SK-N-DZ (cell line): ENCODE measurements at places on chromosomes 13 and 19.

DNA sequence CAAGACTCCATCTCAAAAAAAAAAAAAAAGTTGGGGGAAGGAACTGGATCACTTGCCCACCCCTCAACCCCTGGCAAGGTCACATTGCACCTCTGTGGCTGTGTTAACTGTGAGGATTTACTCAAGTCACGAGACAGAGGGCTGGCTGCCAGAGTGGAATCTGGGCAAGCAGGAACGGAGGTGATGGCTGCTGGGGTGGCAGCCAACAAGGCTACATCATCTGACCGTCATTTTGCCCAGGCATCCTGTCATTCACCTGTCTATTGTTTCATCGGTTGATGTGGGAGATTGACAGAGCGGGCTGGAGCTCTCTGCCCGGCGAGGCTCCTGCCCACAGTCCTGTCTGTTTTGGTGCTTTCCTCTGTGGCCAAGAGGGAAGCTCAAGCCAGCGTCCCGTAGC lies 75.7 kb downstream of the DPF1 start:
- DNase-seq = no peak

GRCh38 chr13:25068810-25069209 lies 27.1 kb upstream of the PABPC3 start:
- DNase-seq = no peak

- DNase-seq = no peak
These were observed 82.8 kb upstream of the MRI1 start for GRCh38 chr19:13681509-13681908.

GRCh38 chr13:75931116-75931515 lies 295.0 kb downstream of the LMO7 start:
- DNase-seq = no peak

- DNase-seq = no peak
These were observed 246.6 kb upstream of the MAB21L1 start for GRCh38 chr13:35723053-35723461.

GRCh38 chr13:43265028-43265427 lies 241.6 kb downstream of the DNAJC15 start:
- no peak for DNase-seq

DNA sequence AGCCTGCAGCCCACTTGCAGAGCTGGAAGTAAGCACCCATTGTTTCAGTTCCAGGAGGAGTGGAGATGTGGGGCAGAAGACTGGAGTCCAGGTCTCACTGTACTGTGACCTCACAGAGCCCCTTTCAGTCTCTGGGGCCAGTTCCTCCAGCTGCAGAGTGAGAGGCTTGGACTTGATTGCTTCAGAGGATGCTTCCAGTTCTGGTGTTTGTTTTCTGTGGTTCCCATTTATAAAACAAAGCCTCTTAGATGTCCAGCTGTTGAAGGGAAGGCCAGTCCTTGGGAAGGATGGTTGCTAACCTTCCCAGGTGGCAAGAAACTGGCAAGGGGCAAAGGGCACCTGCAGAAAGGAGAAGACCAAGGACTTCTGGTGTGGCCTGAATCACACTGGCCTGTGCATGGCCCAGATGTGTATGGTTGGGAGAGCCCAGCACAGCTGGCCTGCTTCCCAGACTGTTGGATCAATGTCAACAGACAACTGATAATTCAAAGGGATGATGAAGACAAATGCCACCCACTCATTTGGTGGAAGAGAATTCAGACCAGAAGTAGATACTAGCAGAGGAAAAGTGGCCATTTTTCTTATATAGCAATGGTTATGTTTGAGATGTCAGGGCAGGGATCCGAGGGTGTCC lies 218.5 kb downstream of the ZNF536 start:
- DNase-seq = no peak

DNA sequence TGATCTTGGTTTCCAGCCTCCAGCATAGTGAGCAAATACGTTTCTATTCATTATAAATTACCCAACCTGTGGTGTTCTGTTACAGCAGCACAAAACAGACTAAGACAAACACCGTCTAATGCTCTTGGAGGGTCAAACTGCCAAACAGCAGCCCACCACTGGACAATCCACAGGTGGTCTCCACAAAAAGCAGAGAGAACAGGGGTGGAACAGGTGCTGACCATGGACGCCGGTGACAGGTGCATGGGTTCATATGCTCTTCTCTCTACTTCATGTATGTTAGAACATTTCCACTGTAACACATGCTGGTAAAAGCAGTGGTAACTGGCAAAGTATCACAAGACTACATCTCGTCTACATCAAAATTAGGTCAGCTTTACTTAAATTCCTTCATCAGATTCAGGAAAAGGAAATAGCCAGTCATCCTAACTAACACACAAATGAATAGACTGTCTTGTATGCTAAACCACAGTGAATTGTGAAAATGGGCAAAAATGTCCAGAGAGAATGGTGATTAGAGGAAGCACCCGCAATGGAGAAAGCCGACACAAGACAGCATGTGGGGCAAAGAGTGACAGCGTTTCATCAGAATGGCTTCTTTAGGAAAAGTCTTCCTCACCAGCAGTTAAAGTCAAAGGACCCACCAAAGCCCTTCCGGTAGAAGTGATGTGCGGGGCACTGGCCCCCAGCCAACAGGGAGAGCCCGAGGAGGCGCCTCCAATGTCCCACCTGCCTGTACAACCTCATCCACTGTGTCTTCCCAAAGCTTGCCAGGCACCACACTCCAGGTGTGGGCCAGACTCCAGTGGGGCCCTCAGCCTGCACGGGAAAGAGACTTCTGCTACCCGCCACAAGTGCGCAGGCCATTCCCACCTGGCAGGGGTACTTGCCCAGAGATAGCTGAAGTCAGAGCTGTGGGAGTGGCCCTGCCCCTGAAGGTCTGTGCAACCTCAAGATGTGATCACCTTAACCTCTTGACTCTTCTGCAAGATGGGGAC lies 6.5 kb downstream of the CARS2 start:
- DNase-seq = no peak

GRCh38 chr19:480016-480855 lies 16.1 kb upstream of the MADCAM1 start:
- peak; percentile 70 for DNase-seq

DNA sequence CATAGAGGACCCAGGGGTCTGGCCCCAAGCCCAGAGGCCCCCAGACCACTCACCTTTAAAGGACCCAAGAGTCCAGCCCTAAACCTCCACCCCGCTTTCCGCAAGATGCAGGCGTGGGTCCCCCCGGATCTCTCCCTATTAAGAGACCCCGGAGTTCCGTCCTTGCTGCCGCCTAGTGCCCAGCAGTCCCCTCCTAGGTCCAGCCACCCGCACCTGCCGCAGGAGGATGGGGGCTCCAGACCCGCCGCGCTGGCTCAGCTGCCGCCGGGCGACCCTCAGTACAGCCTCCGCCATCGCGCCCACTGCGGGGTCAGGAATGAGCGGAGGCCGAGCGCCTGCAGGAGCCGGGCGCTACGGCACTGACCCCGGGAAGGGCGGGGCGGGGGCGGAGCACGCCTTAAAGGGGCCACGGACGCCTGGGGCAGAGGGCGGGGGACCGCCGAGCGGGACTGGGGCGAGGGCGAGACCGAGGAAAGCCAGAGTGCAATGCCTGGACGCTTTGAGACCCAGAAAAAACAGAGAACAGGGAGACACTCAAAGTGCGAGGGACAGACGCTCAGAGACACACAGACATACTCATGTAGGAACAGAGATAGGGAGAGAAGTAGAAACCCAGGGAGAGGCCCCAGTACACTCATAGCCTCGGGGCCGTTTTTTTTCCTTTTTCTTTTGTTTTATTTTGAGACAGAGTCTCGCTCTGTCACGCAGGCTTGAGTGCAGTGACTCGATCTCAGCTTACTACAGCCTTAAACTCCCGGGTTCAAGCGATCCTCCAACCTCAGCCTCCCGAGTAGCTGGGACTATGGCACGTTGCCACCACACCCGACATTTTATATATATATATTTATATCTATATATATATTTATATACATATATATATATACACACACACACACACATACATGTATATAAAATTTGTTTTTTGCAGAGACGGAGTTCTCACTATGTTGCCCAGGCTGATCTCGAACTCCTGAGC lies at the start of gene ETHE1:
TSS of gene ETHE1 (minus strand) at position 318 of the 976 bp plus-strand sequence. CDS start at position 294, 24 bp downstream.
- DNase-seq = peak; percentile 64

DNA sequence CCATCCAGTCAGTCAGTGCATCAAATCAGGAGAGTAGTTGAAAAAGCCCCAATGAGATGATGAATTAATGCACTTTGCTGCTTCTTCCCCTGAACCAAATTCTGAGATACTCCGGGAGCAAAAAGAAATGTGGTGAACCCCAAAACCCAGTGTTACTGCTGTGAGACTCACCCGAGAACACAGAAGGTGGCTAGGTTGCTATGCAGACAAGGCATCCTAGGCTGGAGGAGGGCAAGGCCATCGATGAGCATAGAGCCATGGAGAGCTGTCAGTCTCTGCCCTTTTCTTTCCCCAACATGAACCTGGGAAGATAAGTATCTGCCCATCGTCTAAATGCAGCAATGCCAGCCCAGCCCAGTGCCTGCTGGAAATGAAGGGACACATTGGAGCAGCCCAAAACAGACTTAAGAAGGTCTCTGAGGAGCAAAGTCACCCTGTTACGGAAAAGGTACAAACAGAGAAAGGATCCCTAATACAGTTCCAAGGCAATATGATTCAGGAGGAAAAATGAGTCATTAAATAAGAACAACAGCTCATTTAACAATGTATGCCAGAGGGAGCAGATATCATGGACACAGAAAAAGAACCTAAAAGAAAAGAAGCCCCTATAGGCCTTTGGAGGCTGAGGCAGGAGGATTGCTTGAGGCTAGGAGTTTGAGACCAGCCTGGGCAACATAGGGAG lies 272.0 kb downstream of the FOXO1 start:
- DNase-seq = no peak

DNA sequence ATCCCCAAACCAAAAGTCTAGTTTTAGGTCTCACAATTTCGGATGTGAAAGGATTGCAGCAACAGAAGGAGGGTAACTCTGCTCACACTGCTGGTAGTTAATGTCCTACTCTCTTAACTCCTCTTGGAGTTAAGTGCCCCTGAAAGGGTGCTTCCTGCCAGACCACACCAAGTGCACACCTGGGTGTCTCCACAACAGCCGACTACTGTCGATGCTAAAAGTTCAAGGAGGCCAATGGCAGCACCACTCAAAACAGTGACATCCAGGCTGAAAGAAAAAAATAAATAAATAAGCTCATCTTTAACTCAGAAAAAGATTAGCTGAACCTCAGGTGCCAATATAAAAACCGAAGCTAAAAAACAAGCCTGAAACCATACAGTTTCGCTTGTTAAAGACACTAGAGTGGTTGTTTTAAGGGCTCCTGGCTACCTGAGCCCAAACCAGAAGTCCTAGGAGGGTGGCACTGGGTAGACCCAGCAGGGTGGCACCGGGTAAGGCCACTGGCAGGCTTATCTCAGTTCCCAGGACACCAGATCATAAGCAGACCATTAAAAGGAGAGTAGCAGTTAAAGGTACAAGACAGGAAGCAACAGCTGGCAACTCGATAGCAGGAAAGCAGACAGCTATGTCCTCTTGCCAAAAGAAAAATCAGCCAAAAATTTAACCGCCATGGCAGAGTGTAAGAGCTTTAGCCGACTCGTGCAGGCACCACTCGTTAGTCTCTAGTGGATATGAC lies 39.3 kb downstream of the BRD4 start:
- DNase-seq = no peak

GRCh38 chr13:94480672-94481145 lies 1.2 kb upstream of the DCT start:
- peak; percentile 58 for DNase-seq

DNA sequence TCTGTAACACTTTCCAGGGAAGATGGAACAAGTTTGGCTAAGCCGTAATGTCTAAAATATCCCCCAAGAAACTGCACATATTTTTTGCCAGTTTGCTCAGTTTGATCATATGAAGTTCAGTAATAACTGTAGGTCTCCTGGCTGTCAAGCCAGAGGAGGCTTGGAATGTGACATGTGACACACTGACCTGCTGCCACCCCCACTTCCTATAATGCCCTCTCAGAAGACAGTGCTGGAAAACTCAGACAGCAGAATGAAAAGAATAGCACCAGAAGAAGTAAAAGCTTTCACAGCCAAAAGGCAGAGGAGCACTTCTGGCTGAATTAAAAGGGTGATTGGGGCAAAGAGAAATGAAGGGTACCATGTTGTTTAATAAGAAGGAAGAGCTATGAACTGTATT lies 67.4 kb upstream of the UBAC2 start:
- DNase-seq = no peak

GRCh38 chr13:93963266-93964145 lies 516.0 kb downstream of the DCT start:
- no peak for DNase-seq

DNA sequence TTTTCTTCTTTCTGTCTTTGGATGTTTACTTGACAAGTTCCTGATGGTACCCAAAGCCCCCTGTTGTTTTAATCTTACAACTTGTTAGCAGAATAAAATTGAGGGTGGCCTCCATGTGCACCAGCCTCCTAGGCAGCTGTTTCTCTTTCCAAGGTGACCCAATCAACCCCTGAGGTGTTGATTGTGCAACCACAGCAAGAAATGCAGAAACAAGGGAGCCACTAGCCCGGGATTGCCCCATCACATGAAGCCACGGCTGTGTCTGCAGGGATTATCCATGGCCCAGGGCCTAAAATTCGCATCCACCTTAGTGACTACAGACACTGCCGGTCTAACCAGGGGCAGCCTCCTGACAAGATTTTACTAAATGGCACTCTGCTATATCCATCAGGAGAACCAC lies 14.4 kb downstream of the CEACAM4 start:
- DNase-seq = no peak

- DNase-seq = peak; percentile 13
These were observed 150.2 kb downstream of the LHFPL6 start for GRCh38 chr13:39452834-39453233.

DNA sequence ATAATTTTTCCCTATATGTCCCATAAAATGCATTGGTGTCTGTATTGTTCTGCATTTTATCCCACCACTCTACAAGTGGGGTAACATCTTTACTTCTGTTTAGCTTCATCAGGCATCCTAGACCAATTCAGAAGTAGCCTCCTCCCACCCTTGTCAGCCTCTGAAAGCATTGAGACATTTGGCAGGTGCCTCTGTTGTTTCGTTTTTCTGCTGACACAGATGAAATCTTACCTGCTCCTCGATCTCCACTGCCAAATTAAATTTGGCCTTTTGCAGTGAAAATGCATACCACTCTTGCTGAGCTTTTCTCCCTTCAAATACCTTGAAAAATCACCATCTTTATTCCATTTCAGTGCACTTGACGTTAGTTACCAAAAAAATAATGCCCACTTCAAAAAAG lies 83.5 kb upstream of the STARD13 start:
- DNase-seq = peak; percentile 69

DNA sequence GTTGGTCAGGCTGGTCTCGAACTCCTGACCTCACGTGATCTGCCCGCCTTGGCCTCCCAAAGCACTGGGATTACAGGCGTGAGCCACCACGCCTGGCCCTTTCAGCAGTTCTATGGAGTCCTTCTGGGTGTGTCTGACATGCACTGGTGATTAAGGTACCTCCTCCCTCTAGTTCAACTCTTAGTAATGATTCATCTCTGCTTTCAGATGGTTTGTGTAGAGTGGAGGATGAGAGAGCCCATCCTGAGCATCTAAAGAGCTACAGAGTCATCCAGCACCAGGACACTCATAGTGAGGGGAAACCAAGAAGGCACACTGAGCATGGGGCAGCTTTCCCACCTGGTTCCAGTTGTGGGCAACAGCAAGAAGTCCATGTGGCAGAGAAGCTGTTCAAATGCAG lies 8.2 kb downstream of the ZNF584 start:
- DNase-seq = no peak
